ENCODE measurements at places on chromosomes 6 and 20.

- no peak for DNase-seq
These were observed 13.7 kb upstream of the HINT3 start for GRCh38 chr6:125942672-125943527.

DNA sequence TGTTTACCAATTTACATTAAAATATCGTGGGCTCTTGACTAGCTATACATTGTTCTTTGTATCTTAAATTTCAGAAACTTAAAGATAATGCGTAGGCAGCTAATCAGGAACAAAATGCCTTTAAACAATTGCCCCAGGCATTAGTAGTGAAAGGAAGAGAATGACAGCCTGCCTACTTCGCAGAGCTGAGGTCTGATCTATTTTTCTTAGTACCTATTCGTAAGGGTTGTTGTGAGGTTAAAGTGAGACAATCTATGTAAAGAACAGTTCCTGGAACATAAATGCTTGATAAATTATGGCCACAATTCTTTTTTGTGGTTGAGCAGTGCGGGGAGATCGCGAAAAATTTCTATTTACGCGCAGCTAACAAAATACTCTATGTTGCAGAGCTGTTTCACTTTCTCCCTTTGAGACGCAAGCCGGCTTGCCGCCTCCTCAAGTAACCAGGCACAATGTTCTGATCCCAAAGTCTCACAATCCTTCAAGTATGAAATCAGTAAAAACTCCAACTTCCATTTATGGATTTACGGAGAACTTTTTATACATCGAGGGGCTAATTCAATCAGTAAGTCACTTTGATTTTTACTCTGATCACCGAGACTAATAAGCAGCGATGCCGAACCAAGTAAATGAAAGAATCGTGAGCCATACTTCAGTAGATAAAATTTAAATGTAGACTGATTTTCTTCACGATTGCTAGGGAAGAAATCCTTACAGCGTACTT, 878 bp upstream of the PNRC1 start:
- DNase-seq: peak; percentile 44

GRCh38 chr20:64212755-64213154, 42.8 kb upstream of the PCMTD2 start:
- no peak for DNase-seq

- no peak for DNase-seq
These were observed 242.0 kb upstream of the JAG1 start for GRCh38 chr20:10915815-10916214.

DNA sequence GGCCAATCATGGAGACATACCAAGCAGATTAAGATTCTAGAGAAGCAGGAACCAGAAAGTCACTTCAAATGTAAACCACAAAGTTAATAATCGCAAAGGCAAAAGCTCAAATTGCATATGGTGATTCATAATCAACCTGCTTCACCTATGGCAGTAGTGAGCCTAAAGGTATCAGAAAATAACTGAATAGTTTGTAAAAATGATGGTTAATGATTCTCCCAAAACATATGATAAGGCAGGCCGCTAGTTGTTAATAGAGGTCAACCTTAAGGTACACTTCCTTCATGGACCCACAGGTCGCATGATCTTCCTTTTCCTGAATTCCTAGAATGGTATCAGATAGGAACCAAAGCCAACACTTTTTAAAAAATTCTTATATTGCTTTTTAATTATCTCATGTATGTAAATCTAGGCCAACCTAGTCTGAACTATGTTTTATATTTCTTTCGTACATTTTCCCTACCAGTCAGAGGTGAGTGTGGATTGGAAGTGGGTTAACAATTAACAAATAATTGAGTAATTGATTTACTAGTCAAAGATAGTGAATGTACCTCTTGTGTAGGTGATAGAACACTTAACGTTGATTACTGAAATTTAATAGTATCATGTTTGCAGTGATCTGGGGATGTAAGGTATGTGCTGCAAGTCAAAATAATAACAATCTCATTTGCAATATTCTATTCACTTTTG, 16.4 kb downstream of the TAAR2 start:
- no peak for DNase-seq

- DNase-seq: no peak
These were observed 24.1 kb downstream of the HECA start for GRCh38 chr6:139159016-139159415.

- DNase-seq: no peak
These were observed 6.3 kb downstream of the BCL2L1 start for GRCh38 chr20:31716351-31716750.

GRCh38 chr6:167970230-167970629, 27.2 kb upstream of the KIF25 start:
- DNase-seq: no peak

DNA sequence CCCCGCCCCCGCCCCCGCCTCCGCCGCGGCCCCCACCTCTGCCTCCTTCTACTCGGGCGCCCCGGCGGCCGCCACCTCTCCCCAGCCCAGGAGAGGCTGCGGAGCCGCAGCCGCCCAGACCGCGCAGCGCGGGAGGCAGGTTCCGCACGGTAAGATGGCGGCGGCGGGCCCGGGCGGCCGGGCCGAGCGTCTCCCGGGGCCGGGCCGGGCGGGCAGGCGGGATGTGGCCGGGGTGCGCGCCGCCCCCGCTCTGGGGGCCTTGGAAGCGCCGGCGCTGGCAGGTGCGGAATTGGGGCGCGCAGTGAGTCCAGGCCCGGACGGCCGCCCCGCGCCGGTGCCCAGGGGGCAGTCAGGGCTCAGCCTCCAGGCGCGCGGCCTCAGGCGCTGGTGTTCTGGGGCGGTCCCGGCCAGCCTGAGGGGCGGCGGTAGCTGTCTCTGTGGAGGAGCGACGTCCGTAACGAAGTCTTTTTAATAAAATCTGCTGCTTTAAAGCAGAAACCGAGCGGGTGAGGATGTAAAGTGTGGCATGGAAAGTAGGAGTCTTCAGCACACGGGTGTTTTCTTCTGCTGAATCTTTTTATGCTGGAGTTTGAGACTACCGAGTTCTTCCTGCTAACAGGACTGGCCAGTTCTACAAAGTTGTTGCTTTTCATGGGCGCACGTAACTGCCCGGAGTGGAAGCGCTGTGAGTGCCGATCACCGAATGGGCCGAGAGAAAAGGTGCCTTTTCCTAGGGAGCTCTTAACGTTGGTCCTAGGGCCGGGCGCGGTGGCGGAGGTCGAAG, at the start of gene GID8:
Gene GID8, plus strand, starts transcription at position 43 of the 784 bp plus-strand sequence. CDS start 3,356 bp downstream, outside the sequence.
- no peak for DNase-seq

GRCh38 chr20:48875914-48876240, 45.6 kb upstream of the ARFGEF2 start:
- no peak for DNase-seq

GRCh38 chr6:51137777-51138176, 319.1 kb downstream of the TFAP2B start:
- DNase-seq: no peak

- DNase-seq: no peak
These were observed 50.2 kb upstream of the DACT2 start for GRCh38 chr6:168369786-168370185.

DNA sequence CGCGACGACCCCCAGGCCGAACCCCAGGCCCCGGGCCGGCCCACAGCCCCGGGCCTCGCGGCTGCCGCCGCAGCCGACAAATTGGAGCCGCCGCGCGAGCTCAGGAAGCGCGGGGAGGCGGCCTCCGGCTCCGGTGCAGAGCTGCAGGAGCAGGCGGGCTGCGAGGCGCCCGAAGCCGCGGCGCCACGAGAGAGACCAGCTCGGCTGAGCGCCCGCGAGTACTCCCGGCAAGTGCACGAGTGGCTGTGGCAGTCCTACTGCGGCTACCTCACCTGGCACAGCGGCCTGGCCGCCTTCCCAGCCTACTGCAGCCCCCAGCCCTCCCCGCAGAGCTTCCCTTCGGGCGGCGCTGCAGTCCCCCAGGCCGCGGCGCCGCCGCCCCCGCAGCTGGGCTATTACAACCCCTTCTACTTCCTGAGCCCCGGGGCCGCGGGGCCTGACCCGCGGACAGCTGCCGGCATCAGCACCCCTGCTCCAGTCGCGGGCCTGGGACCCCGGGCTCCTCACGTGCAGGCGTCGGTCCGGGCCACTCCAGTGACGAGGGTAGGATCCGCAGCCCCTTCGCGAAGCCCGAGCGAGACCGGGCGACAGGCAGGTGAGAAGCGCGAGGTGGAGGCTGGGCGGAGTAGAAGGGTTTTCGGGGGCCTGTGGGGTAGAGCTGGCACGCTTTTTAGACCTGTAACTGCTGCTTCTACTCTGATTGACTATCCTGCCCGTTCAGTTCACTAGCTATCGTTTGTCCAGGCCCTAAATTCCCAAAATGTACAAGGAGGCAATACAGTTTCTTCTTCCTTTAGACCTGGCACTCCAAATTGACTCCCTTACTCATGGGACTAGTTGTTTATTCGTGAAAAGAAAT, 654 bp downstream of the FAM8A1 start:
- DNase-seq: peak; percentile 39

DNA sequence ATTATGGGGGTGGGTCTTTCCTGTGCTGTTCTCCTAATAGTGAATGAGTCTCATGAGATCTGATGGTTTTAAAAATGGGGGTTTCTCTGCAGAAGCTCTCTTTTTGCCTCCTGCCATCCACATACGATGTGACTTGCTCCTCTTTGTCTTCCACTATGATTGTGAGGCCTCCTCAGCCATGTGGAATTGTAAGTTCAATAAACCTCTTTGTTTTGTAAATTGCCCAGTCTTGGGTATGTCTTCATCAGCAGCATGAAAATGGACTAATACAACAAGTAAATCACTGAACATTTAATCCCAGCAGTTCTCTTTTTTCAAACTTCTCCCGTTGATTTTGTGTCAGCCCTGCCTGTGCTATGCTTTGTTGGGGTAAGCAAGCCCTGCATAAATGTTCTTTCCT, 95.2 kb downstream of the FAM217A start:
- no peak for DNase-seq

DNA sequence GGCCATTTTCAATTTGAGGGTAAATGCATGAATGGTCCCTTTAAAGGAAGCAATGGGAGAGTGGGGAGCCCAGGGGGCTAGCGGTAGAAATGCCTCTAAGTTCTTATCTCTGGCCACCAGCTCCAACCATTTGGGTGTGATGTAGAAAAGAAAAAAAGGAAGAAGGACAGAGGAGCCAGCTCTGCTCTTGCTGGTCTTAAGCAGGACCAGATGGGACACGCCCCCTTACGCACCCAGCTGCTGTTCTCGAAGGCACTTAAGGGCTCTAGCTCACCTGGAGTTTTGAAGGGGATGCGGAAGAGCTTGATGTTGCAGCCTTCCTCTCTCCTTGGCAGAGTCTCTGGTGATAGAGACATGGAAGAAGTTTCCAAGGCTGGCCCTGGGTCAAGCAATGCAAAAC, 59.5 kb upstream of the RNF144B start:
- no peak for DNase-seq

- no peak for DNase-seq
These were observed 792.0 kb downstream of the MAFB start for GRCh38 chr20:39897058-39897457.

- no peak for DNase-seq
These were observed 15.0 kb downstream of the ACSS2 start for GRCh38 chr20:34891166-34892062.

DNA sequence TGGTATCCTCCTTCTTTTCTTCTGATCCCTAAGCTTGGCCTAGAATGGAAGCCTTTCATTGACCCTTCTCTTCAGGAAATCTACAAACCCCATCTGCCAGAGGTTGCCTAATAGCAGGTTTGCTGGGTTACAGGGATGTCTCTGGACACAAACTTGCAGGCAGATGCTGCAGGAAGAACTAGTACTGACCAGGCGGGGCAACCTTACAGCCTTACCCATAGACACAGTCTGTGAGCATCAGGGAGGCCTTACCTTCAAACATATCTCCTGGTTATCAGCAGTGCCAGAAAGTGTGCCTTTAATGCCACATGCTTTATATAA, 2.6 kb downstream of the SCUBE3 start:
- DNase-seq: no peak

- DNase-seq: no peak
These were observed 57.1 kb upstream of the RBM24 start for GRCh38 chr6:17224056-17224455.

DNA sequence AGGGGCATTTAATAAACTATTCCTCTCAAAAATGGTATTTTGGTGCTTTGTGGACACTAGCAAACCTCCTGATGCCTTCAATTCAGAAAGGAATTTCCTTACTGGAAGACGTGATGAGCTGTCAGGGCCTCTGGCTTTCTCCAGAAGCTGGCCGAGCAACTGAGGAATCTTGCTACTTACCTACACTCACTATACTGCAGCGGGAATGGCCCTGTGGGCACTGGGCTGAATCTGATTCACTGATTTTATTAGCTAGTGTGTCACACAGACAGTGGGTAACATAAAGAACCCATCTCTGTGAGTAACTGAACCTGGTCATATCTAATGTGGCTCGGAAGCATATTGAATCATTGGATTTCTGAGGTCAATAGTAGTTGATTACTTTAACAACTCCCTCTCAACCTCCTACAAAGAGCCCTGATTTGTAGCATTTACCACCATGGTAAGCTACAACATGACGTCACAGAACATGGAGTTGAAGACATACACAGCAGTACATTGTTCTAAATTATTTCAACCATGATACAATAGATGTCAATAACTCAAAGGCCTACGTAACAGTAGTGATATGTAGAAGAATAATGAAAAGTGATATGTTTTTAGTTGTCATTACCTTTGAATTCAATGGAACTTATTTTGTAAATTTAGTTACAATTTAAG, 232.1 kb downstream of the SYNE1 start:
- no peak for DNase-seq

DNA sequence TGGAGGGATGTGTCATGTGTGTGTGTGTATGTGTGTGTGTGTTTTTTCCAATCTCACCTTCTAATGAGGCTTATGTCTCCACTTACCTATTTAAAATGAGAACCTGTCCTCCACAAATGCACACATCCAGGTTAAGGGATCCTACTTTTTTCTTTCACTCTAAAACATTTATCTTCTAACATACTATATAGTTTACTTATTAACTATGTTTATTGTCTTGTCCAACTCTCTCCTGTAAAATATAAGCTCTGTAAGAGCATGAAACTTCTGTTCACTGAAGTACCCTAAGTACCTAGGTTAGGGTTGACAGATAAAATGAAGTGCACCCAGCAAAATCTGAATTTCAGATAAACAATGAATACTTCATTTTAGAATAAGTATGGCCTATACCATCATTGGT, 29.2 kb upstream of the RBM24 start:
- DNase-seq: no peak

- DNase-seq: no peak
These were observed 157.7 kb upstream of the EYA4 start for GRCh38 chr6:133083248-133083967.

DNA sequence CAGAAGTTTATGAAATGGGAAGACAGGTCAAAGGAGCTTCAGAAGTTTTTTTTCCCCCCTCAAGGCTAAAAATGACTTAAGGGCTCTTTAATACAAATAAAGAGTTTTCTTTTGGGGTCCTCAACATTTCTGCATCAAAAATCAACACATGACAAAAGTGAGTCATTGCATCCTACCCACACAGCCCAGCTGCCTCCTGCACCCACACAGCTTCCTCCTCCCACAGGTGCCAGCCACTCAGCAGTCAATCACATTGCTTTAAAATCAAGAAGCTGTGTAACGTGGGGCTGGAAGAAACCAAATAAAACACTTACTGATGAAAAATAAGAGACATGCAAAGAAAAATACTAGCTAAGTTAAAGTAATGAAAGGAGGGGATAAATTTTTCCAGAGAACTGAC, 68.5 kb downstream of the MAP3K5 start:
- DNase-seq: peak; percentile 18

GRCh38 chr6:111566873-111567517, 38.7 kb downstream of the TRAF3IP2 start:
- DNase-seq: no peak

- DNase-seq: no peak
These were observed 70.8 kb upstream of the SLC35B3 start for GRCh38 chr6:8506126-8506525.

- no peak for DNase-seq
These were observed 13.9 kb upstream of the COX7A2 start for GRCh38 chr6:75257343-75258087.
